ENCODE measurements at places on chromosomes 11 and 22. TPM values are rescaled to one million over a fixed set of nuclear protein-coding genes. Genes with fewer than 3 reads are reported as not detected.

- no peak for DNase-seq
Measured at GRCh38 chr11:35458846-35459245, 39.5 kb upstream of the SLC1A2 start.

DNA sequence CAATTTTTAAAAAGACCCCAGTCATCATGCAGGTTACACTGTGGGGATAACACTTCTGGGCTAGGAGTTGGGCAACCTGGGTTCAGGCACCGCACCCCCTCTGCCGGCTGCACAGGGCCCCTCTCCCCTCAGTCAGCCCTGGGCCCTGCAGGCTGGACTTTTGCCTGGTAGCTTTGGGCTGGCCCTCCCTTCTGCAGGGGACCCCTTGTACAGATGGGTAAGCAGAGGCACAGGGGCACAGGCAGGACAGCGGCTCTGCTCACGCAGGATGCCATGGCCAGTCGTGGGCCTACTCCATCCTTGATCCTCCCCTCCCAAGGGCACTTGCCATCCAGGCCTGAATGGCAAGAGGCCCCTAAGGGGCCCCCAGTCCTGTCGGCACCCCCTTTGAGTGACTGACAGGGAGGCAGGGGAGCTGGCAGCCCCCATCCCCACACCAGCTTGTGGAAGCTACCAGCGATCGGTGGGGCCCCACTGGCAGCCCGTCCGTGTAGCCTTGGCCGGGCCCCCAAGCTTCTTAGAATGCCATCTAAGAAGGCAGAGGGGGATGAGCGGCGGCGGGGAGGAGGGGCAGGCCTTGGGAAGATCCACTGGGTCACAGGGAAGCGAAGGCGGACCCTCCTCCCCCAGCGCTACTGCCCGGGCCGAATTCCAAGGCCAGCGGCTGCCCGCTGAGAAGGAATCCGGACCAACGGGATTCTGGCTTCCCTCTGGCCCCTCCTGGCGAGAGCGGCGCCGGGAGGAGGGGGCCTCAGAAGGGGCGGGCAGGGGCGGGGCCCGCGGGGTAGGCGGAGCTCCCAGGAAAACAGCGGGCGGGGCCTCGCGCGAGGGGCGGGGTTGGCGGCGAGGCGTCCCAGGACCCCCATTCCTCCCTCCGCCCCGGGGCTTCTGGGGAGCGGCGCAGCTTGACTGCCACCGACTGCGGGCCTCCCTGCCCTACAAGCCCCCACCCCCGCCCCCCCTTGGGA, 6.8 kb upstream of the CHKA start:
- peak; percentile 86 for DNase-seq

DNA sequence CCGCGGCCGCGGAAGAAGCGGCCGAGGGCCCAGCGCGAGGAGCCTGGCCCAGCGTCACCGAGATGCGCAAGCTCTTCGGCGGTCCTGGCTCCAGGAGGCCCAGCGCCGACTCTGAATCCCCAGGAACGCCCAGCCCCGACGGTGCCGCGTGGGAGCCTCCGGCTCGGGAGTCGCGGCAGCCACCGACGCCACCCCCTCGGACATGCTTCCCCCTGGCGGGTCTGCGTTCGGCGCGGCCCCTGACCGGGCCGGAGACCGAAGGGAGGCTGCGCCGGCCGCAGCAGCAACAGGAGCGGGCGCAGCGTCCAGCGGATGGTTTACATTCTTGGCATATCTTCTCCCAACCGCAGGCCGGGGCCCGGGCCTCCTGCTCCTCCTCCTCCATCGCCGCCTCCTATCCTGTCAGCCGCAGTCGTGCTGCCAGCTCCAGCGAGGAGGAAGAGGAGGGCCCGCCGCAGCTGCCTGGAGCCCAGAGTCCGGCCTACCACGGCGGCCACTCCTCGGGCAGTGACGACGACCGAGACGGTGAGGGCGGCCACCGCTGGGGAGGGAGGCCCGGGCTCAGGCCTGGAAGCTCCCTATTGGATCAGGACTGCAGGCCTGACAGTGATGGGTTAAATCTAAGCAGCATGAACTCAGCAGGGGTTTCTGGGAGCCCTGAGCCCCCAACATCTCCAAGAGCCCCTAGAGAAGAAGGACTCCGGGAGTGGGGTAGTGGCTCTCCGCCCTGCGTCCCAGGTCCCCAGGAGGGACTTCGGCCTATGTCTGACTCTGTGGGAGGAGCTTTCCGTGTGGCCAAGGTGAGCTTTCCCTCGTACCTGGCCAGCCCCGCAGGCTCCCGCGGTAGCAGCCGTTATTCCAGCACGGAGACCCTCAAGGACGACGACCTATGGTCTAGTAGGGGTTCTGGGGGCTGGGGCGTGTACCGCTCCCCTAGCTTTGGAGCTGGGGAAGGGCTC, 1.2 kb downstream of the ARHGEF17 start:
- peak; percentile 96 for DNase-seq

The KCNA4 gene
- 0.54 TPM for total RNA-seq
